ENCODE measurements at places on chromosomes 3 and 15. TPM values are rescaled to one million over a fixed set of nuclear protein-coding genes. Genes with fewer than 3 reads are reported as not detected.

- H3K4me3 ChIP-seq: no peak overlapping the region
- H3K27me3 ChIP-seq: no peaks in the 10 kb centered on the region
- no peak overlapping the region for H3K27ac ChIP-seq
Observed at GRCh38 chr3:154089421-154090420, 31.5 kb upstream of the ARHGEF26 start.

DNA sequence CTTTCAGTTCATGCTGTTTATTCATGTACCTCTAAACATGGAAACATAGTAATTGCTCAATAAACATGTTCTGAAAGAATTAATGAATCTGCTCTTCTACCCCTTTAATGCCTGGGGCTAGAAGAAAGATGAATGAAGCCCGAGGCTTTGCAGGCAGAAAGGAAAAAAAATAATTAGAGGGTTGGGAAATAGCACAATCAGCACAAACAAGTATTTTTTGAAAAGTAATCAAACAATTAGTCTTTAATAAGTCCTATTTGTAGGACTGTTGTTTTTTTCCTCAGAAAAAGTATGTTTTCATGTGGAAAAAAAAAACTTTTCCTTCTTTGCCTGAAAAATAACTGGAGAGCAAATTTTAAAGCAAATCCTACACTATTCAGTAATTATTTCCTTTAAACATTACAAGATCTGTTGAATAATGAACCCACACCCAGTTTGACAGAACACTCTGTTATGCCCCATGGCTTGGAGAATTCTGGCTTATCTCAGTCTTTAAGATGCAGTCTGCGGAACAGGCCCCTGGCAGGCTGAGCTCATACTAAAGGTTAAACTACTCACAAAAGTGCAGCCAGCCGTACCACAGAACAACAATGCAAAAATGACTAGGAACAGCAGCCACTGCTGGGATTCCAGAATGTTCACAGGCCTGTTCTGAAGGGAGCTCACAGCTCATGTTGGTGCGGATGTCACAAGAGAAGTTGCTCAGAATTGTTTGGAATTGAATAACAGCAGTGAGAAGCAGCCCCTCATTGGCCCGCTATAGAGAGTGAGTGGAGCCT is 79.2 kb downstream of the ABI3BP start:
- no peaks in the 10 kb centered on the region for H3K4me1 ChIP-seq
- DNase-seq: no peak
- no peak overlapping the region for H3K27ac ChIP-seq
- no peak overlapping the region for H3K4me3 ChIP-seq

DNA sequence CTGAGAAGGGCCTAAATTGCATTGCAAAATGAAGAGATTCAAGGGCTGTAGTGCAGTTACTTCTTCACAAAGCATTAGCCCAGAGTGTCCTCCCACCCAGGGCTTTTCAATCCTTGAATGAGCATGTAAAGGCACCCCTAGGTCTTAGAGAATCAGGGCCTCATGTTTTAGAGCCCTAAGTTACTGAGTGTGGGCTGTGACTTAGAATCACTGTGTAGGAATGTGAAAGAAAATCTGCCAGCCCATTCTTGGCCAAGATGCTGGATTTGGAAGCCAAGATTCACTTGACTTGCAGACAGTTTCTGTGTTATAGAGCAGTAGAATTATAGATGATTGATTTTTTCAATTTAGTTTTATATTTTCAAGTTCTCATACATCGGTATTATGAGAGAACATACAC is 153.2 kb downstream of the MYRIP start:
- no peak for DNase-seq
- H3K27me3 ChIP-seq: no peaks in the 10 kb centered on the region
- no peak overlapping the region for H3K4me3 ChIP-seq
- no peaks in the 10 kb centered on the region for H3K4me1 ChIP-seq
- no peaks in the 10 kb centered on the region for H3K36me3 ChIP-seq

DNA sequence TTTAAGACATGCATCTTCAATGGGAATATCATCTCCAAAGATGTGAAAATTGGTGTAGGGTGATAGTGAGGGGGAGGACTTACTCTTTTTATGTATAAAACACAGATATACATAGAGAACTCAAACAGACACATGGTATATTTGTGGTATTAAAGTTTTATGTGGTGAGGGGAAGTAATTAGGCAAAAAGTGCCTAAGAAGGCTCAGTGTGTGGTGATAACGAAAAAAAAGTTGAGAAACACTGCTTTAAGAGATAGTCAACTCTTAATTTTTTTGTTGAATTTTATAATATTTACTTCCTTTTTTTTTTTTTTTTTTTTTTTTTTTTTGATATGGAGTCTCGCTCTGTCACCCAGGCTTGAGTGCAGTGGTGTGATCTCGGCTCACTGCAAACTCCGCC is 174.2 kb upstream of the FRMD4B start:
- H3K4me3 ChIP-seq: no peak overlapping the region
- H3K36me3 ChIP-seq: no peaks in the 10 kb centered on the region
- H3K4me1 ChIP-seq: peaks cover 6% of the 10 kb centered on the region
- DNase-seq: no peak

The ACAN gene
- total RNA-seq: 0.93 TPM

The PIK3R4 gene
- total RNA-seq: 29.3 TPM

The OXTR gene
- total RNA-seq: 3.1 TPM

The KAT2B gene
- 17.1 TPM for total RNA-seq

The SLC35A5 gene
- total RNA-seq: 36.8 TPM

Measured in progenitor cell of endocrine pancreas (in vitro differentiated cells).